ENCODE measurements at places on chromosomes 3 and 15.

DNA sequence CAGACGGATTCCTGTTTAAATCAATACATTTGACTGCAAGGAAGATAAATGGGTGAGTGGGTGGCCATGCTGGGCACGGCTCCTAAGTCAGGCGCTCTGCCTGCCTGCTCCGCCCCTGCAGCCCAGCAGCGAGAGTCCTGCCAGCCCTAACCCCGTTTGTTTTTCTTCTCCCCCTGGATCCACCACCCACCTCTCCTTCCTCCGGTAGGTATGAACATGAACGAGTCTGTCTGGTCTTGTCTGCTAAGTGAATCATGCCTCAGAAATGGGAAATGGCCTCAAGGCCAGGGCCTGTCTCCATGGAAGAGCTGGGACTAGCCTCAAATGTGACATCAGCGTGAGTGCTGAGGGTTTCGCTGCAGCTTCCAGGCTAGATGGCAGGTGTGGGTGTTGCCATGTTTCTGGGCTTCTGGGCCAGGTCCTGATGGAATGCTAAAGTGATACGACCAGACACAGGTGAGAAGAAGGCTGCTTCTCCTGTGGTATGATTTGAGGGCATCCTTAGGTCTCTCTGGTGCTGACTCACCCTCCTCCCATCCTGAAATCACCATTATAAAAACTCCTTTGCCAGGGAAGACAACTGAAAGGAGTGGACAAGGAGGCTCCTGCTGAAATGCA, 5.6 kb upstream of the FEM1B start:
- no peak for DNase-seq

DNA sequence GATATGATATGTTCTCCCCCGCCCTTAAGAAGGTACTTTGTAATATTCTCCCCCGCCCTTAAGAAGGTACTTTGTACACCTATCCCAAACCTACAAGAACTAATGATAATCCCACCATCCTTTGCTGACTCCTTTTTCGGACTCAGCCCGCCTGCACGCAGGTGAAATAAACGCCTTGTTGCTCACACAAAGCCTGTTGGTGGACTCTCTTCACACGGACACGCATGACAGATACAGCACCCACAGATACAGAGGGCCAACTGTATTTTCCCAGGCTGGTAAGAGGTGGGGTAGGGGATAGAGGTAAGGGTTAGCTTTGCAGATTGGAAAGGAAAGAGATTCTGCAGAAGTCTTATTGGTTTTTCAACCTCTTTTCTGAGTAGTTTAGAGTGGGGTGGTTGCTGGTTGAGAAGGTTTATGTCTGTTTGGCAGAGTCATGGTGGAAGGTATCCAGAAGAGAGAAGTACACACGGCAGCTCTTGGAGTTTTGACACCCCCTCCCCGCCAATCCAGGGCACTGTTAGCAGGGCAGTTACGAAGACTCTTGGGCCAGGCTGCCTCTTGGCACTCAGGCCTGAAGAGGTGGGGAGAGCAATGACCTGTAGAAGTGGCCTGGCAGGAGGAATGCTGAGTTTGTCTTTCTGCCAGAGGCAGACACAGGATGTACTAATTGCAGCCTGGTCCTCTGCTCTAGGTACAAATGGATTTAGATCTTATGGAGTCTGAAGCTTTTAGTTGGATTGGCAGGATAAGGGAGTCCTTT, 36.0 kb upstream of the IDH2 start:
- DNase-seq = no peak

DNA sequence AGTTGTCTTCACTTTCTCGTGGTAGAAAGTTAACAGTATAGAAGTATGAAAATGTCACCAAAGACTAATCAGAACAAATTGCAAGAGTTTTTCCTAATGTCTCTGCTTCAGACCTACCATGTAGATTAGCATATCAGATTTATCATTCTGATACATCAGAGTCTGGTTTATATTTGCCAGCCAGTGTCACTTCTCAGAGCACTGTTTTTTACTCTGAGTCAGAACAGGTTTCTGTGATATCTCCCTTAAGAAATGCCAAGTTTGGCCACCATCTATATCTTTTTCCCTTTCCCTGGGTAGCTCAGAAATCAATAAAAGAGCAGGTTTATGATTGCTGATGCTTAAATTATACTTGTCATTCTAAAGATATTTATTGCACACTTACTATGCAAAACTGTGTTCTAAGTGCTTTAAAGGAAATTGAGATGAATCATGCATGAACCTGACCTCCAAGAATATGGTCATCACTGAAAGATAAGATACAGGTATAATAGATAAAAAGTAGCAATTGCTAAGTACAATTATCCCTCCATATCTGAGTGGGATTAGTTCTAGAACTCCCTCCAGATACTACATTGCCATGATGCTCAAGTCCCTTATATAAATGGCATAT, 672.7 kb upstream of the NAALADL2 start:
- no peak for DNase-seq

DNA sequence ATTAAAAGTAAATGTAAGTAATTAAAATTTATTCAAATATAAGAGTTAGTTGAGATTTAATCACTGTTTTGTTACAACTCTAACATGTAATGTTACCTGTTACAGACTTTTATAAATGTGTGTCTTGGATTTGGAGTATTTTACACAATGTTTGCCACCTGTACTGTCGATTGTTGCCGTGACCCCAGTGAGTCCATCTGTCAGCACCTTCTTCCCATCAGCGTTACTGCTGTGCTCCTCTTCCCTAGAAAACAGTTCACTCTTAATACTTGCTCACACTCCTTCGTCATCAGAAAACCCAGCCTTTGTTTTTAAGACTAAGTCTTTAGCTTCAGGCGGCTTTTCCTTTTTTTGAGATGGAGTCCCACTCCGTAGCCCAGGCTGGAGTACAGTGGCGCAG, 40.5 kb upstream of the FBXL22 start:
- no peak for DNase-seq

DNA sequence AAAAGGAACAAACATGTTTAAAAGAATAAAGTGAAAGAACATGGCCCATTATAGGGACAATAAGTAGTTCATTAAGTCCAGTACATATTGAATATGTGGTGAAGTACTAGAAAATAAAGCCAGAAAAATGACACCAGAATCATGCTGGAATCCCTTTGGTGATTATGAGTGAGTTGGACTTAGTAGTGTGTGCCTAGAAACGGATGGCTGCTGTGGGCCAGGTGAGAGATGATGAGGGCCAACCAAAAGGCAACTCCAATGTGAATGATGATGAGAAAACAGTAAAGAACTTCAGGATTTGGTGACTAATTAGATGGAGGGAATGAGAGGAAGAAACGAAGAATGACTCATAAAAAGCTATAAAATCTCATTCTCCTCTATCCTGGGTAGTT, 3.3 kb downstream of the CRYGS start:
- no peak for DNase-seq

- no peak for DNase-seq
These were observed 39.2 kb upstream of the TGFBR2 start for GRCh38 chr3:30567139-30567753.
